Fibroblast of skin of right biceps (primary cell): ENCODE measurements at places on chromosomes 3 and 15.

- DNase-seq: no peak
These were observed 18.7 kb downstream of the ANKRD28 start for GRCh38 chr3:15779111-15779510.

- peak; percentile 64 for DNase-seq
These were observed 19.2 kb upstream of the SMAD6 start for GRCh38 chr15:66682865-66683264.

- DNase-seq: no peak
These were observed 150.5 kb upstream of the THBS1 start for GRCh38 chr15:39430389-39430788.

DNA sequence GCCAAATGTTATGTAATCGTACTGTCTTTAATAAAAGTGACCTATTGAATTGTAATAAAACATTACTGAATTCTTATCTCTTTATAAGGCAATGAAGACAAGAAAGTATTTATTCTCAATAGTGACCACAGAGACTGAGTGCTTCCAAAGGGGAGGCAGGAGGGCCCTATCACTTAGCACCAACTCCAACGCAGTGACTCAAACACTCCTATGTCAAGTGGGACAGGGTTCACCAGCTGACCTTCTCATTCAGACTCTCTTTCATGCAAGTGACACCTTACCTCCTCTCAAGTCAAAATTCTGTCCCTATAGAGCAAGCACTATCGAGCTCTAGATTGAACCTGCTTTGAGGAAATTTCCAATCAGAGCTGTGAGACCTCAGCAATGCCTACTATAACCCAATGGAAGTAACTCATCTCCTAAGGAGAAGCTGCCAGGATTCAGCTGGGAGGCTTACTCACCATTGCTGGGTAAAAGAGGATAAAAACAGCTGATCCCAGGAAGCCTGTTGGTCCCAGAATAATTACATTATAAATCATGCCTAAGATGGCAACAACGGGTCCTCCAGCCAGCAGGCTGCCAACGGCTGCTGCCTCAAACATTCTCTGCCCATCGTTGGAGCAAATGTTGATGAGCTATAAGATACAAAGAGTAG is 35.6 kb downstream of the ABCC5 start:
- DNase-seq: no peak

DNA sequence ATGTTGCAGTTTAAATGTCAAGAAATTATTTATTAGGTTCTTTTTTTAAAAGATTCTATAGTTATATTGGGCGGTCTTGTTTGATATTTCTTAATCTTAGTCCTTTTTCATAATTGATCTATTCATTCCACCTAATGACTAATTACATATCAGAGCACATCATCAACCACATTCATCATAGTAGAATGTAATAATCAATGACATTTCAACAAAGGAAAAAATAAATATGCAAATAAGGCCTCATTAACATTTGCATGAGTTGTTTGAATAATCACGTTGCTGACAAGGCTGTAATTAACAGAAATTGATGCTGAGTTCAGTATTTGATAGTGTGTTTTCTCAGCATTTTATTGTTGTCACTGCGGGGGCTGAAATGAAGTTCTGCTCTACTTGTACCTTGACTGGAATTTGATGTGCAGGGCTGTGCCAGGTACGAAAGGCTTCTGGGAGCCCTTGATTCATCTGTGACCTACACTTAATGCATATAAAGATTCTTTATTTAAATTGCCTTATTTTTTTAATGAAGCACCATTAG is 215.7 kb downstream of the TCF12 start:
- no peak for DNase-seq

DNA sequence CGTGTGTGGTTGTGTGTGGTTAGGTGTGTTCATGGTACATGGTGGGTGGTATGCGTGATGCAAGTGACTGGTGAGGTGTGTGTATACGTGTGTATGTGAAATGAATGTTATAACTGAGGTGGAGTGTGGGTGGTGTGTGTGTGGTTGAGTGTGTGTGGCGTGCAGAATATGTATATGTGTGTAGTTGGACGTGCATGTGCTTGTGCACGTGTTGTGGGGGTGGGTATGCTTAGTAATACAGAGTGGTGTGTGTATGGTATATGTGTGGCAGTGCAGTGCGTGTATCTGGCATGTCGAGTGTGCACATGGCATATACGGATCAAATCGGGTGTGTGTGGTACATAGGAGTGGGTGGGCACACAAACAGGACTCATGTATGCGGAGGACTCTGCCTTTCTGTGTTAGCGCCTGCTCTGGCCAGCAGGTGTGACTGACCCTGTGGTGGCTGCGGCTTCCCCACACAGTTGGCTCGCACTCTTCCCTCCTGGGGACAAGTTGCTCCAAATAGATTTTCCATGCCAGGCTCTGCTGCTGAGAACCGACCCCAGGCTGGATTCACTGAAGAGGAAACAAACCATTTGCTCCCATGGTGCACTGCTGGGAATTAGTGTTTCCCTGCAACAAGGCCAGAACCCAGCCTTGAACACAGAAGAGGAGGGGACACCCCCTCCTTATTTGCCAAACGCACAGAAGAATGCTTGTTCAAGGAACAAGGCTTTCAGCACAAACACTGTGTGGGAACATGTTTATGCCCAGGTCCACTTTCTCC is 1.2 kb upstream of the C3orf70 start:
- no peak for DNase-seq

DNA sequence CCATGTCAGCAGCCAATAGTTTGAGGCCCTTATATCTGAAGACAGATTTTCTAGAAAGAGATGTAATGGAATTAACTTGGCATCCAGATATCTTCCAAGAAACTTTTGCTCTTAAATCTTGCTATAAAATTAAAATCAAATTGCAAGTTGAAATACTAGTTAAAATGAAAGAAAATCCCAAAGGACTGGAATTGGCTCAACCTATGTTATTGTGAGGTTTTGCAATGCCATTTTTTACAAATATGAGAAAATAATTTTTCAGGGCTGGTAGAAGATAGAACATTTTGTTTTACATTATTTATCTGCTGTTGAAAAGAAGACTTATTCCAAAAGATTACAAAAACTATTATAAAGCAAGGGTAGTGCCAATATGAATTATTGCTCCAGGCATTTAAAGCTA is 92.2 kb upstream of the AGTR1 start:
- no peak for DNase-seq

DNA sequence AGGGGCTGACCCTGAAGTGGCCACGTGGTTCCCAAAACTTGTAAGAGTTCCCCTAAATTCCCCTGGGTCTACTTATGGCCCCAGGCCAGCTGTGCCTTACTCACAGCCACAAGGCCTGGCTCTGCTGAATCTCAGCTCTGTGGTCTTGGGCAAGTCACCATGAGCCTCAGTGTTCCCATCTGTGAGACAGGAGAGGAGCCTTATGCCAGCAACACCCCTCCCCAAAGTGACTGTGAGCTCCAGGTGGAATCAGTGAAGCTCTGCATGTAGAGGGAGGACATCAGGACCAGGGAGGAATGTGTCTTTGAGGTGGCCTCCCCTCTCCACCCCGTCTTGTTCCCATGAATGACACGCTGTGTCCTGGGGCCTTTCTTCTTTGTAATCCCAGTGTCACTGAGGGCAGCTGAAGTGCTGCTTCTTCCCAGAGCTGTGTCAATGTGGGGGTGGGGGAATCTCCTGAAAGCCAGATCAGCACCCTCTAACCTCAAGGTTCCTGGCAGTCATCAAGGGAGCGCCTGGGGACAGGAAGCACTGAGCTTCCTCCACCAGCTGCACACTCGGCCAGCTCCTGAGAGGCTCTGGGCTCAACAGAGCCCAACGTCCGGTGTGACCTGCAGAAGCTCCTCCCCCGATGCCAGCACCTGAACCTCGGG is 258.9 kb downstream of the UACA start:
- DNase-seq: peak; percentile 86

- no peak for DNase-seq
These were observed 348.0 kb downstream of the VPS13C start for GRCh38 chr15:61712129-61712759.

DNA sequence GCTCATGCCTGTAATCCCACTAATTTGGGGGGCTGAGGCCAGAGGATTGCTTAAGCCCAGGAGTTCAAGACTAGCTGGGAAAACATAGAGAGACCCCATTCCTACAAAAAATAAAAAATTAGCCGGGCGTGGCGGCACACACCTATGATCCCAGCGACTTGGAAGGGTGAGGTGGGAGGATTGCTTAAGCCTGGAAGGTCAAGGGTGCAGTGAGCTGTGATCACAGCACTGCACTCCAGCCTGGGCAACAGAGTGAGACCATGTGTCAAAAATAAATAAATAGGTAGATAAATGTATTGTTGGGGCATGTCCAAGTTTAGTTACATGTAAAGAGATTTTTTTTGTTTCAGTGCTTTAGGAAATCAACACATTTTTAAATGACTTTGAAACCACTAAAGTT is 36.4 kb downstream of the SLC12A1 start:
- DNase-seq: no peak

- DNase-seq: peak; percentile 55
These were observed 207.0 kb upstream of the ATP10A start for GRCh38 chr15:26070095-26070532.

DNA sequence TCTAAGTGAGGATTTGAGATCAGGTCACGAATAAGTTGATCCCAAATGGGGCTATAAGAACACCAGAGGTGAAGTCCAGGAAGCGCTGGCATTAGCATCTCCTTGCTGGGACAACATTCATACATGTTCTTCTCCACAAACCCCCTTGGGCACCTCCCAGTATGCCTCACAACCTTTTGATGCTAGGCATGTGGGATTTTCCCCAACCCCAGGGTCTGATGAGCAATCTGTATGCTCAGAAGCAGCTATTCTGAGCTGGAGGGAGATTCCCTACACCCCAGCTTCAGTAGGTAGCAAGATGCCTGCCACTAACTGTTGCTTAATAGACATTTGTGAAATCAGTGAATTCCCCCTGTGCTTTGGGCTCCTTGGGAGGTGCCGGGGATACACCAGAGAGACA is 32.2 kb downstream of the SLC6A11 start:
- DNase-seq: no peak

- peak; percentile 89 for DNase-seq
These were observed 9.5 kb downstream of the CAV3 start for GRCh38 chr3:8743021-8743601.

DNA sequence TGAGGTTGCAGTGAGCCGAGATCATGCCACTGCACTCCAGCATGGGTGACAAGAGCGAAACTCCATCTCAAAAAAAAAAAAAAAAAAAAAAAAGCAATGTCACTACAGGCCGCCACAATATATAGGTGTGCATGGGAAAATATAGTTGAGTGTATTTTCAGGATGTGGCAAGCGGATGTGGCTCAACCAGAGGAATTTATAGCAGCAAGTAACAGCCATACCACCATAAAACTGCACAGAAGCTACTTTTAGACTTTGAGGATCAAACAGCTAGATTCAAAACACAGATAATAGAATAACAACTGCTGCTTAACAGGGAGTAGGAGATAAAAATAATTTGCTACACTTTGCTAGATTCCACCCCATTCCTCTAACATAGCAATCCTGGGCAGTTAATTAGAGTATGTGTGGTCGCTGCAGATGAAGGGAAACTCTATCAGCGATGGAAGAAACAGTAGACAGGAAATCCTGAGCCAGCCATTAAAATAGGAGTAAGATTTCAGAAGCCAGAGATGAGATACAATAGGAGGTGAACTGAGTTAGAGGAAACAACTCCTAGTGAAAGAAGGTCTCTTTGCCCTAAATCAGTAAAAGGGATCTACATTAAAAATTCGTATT is 318.7 kb upstream of the STT3B start:
- DNase-seq: no peak

- no peak for DNase-seq
These were observed 385.8 kb downstream of the C3orf38 start for GRCh38 chr3:88535563-88535962.

GRCh38 chr3:60263191-60263590 is 988.1 kb downstream of the FHIT start:
- peak; percentile 40 for DNase-seq

DNA sequence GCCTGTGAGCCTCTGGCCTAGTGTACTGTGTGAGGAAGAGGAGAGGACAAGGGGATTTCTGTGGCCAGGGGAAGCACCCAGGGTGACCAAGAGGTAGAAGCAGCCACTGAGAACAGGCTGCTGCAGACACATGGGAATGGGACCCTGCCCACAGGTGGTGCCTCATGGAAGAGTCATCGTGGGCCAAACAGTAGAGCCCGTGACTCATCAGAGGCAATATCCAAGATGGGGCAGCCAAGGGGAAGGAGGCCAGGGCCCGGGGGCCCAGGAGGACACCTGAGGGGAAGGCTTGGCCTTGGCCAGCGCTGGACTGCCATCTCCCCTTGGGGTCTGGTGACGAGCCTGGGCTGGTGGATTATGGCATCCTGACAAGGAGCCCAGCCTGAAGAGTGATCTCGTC is 275.0 kb upstream of the LYSMD4 start:
- DNase-seq: peak; percentile 7

GRCh38 chr3:27483117-27484014 is 818 bp downstream of the SLC4A7 start:
- DNase-seq: peak; percentile 76

- peak; percentile 7 for DNase-seq
These were observed 30.8 kb downstream of the MDFIC2 start for GRCh38 chr3:70281663-70282062.

DNA sequence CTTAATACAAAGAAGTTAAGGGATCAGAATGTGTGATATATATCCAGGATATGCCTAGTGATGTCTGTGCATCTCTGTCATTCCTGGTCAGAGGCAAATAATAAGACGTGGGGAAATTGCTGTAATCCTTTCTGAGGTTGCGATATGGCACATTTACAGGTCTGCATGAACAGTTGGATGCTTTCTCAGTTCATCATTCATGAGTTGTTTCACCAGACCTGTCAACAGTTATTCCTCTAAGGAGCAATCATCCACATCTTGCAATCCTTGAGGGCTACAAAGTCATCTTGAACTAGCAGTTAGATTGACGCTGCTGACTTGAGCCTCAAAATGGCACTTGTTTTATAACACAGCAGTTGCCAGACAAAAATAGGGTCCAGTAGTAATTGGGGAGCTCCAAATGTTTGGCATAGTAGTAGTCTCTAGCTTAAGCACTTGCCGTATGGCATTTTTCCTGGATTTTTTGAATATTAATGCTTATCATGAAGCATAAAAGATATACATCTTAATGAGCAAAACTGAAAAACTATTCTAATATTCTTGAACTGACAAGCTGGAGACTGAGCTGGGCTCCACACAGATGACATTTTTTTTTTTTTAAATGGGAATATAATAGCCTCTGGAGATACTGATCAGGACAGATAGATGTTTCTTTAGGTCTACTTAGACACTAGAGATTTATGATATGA is 761.7 kb downstream of the VGLL3 start:
- peak; percentile 27 for DNase-seq

GRCh38 chr3:55408193-55408826 is 78.8 kb downstream of the WNT5A start:
- no peak for DNase-seq

GRCh38 chr3:51063053-51063452 is 322.0 kb upstream of the MANF start:
- DNase-seq: no peak

GRCh38 chr3:70069557-70069956 is 70.0 kb downstream of the SAMMSON start:
- DNase-seq: no peak
